ENCODE measurements at places on chromosomes 3 and 15. TPM values are rescaled to one million over a fixed set of nuclear protein-coding genes. Genes with fewer than 3 reads are reported as not detected.
A peak's percentile ranks its signal among the peaks of the same experiment; 100 is the strongest.

GRCh38 chr3:59862686-59863085 lies 812.9 kb upstream of the CFAP20DC start:
- H3K36me3 ChIP-seq, result no peaks in the 10 kb centered on the region
- H3K27ac ChIP-seq, result no peak overlapping the region
- DNase-seq, result no peak
- H3K4me1 ChIP-seq, result no peaks in the 10 kb centered on the region
- H3K27me3 ChIP-seq, result no peaks in the 10 kb centered on the region

DNA sequence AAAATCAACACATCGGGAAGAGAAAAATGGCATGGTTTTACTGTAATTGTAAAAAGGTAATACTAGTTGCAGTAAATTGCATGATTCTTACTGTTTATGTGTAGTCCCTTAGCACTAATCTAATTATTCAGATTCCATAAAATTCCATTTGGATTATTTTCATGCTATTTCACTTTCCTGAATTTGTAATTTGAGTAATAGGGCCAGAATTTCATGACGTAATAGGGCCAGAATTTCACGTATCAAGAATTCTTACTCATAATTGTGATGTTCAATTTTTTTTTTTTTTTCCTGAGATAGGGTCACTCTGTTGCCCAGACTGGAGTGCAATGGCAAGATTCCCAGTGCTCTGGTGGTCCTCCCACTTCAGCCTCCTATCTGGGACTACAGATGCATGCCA lies 2.9 kb upstream of the U2SURP start:
- H3K27ac ChIP-seq, result no peak overlapping the region
- no peak overlapping the region for H3K4me3 ChIP-seq
- DNase-seq, result no peak

DNA sequence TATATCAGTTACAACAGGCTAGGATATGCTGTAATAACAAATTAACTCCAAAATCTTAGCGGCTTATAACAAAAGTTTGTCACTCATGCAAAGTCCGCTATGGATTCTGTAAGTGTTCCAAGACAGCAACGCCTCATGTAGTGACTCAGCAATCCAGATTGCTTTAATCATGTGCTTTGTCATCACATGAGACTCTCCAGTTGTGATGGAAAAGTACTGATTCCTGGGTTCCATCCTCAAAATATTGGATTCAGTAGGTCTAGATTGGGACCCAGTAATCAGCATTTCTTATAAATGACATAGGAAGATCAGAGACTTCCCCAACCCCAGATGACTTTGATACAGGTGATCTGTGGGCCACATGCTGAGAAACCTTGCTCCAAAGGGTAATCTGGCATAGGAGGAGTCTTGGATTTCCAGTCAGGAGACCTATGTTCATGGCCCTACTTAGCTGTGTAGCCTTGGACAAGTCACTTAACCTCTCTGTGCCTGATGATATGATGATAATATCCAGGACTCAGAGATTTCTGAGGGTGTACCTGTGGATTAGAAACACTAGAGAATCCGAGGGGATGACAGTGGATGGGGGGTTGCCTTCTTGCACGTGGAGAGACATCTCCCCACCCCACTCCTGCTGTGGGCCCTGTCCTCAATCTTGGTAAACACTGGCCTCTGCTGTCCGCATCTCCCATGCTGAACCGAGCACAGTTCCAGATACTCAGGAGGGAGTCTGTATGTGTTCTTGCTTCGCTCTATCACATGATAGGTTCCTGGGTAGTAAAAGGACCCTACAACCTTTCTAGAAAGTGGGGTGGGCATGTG lies 65.5 kb downstream of the CORO2B start:
- H3K4me1 ChIP-seq, result peaks cover 15% of the 10 kb centered on the region
- H3K36me3 ChIP-seq, result no peaks in the 10 kb centered on the region
- H3K27me3 ChIP-seq, result no peaks in the 10 kb centered on the region
- no peak overlapping the region for H3K4me3 ChIP-seq
- no peak overlapping the region for H3K27ac ChIP-seq

DNA sequence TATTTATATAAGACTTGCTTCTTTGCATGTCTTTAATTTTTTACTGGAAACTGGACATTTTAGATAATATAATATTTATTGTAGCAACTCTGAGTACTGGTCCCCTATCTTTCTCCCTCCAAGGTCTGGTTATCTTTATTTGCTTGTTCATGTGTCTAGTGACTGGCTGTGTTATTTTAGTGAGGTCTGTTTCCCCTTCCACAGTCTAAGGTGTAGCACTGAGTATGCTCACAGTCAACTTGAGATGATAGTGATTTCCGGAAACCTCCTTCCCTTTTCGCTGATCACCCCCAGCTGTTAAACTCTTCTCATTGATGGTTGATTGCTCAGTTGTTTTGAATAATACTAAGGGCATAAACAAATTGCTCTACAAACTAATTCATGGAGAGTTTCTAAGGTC lies 37.0 kb downstream of the PCNP start:
- no peak for DNase-seq
- no peaks in the 10 kb centered on the region for H3K36me3 ChIP-seq
- H3K27ac ChIP-seq, result no peak overlapping the region

GRCh38 chr3:155934230-155934629 lies 63.8 kb downstream of the GMPS start:
- H3K27ac ChIP-seq, result no peak overlapping the region
- no peaks in the 10 kb centered on the region for H3K4me1 ChIP-seq
- DNase-seq, result no peak
- H3K36me3 ChIP-seq, result peaks cover 58% of the 10 kb centered on the region
- H3K27me3 ChIP-seq, result no peaks in the 10 kb centered on the region
- no peak overlapping the region for H3K4me3 ChIP-seq

DNA sequence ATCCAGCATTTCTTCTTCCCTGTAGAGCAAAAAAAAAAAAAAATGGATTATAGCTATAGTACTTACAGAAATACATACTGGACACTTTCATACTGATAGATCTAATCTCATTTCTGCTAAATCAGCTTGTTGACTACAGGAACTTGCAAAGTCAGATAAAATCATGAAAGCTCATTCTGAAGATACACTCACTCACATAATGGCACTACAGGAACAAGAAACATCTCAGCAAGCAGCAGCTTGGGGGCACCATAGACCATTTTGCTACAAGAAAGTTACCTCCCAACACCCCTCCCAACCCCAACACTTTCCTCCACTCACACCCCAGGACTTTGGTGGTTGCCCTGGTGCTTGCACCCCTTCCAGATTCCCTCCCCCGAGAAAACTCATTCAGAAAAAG lies 4.6 kb downstream of the MYH15 start:
- H3K27me3 ChIP-seq, result no peaks in the 10 kb centered on the region
- no peak overlapping the region for H3K4me3 ChIP-seq
- no peaks in the 10 kb centered on the region for H3K36me3 ChIP-seq
- DNase-seq, result no peak
- peaks cover 9% of the 10 kb centered on the region for H3K4me1 ChIP-seq
- no peak overlapping the region for H3K27ac ChIP-seq

GRCh38 chr15:64502151-64502550 lies 41.8 kb downstream of the ZNF609 start:
- H3K4me3 ChIP-seq, result no peak overlapping the region
- peaks cover 29% of the 10 kb centered on the region for H3K36me3 ChIP-seq
- peak overlapping the region; percentile 75 for H3K27ac ChIP-seq
- peaks cover 75% of the 10 kb centered on the region for H3K4me1 ChIP-seq
- H3K27me3 ChIP-seq, result no peaks in the 10 kb centered on the region
- DNase-seq, result no peak

DNA sequence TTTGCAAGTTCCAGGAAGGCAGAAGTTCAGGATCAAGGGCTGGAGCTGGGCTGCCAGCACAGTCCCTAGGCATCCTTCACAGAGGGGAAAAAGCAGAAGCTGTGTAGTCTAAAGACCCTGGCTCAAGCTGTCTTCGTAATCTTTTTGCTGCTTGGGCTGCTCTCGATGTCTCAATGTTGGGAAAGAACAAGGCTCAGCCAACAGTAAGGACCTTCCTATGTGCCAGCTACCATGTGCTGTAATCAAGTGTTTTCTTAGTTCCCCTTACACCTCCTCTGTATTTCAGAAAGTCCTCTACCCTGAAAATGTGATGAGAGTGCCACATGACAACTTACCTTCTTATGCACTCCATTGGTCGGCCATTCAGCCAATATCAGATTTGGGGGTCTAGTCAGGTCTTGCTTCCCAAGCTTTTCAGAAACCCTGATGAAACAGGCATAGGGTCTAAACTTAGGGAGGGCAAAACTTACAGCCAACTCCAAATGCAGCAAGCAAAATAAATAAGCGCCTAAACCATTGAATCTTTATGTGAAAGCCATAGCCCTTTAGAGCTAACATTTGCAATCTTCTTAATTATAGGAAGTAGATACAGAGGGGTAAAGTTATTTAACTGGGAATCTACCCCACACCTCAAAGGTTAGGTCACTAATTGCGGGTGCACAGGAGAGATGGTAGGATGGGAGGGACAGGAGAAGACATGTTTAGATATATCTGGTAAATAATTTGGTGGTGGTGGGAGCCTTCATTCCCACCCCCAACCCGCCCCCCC lies 1.2 kb upstream of the EDEM1 start:
- H3K4me3 ChIP-seq, result peak overlapping the region; percentile 90
- peaks cover 26% of the 10 kb centered on the region for H3K36me3 ChIP-seq
- no peaks in the 10 kb centered on the region for H3K27me3 ChIP-seq
- peaks cover 46% of the 10 kb centered on the region for H3K4me1 ChIP-seq
- peak overlapping the region; percentile 85 for H3K27ac ChIP-seq

GRCh38 chr3:132445817-132446216 lies 28.5 kb downstream of the DNAJC13 start:
- no peak overlapping the region for H3K4me3 ChIP-seq
- H3K36me3 ChIP-seq, result no peaks in the 10 kb centered on the region
- no peaks in the 10 kb centered on the region for H3K27me3 ChIP-seq
- no peak overlapping the region for H3K27ac ChIP-seq

DNA sequence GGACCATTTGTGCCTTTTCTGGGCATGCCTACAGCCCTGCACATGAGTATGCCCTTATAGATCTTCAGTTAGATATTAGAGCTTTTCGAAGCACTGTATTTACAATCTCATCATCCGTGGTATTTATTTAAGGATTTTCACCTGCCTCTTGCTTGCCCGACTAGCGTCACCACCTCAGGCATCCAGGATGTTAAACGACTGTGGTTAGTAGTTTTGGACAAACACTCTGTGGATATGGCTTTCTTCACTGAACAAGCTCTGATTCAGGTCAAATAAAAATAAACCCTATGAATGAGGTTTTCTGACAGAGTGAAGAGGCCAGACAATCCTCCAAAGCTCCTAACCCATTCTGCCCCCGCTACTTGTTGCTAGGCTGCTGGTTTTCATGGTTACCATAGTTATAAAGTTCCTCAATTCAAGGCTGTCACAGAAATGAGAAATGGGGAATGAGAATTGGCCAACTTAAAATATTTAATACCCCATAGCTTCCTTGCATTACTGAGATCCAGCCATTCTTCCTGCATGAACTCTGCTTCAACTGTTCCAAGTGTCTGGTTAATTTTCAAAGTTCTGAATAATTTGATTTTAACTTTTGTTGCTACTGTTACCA lies 440.1 kb downstream of the GABRG3 start:
- H3K4me3 ChIP-seq, result no peak overlapping the region
- H3K4me1 ChIP-seq, result no peaks in the 10 kb centered on the region
- no peak for DNase-seq
- no peak overlapping the region for H3K27ac ChIP-seq

DNA sequence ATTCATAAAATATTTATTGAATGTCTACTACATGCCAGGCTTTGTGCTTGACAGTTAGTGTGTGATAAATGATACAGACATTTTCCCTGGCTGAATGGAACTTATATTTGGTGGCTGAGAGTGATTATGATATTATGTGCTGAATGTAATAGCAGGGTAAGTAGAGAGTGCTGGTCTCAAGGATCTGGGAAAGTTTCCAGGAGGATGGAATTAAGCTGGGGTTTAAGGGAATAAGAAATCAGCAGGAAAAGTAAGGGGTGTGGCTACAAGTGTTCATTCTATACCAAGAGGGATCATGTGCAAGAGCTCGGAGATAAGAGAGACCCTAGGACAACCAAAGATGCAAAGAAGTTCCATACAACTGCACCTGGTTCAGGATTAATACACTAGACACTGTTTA lies 500.1 kb upstream of the CFAP20DC start:
- H3K4me3 ChIP-seq, result no peak overlapping the region
- H3K36me3 ChIP-seq, result no peaks in the 10 kb centered on the region
- H3K4me1 ChIP-seq, result peaks cover 7% of the 10 kb centered on the region
- no peak overlapping the region for H3K27ac ChIP-seq
- DNase-seq, result no peak

DNA sequence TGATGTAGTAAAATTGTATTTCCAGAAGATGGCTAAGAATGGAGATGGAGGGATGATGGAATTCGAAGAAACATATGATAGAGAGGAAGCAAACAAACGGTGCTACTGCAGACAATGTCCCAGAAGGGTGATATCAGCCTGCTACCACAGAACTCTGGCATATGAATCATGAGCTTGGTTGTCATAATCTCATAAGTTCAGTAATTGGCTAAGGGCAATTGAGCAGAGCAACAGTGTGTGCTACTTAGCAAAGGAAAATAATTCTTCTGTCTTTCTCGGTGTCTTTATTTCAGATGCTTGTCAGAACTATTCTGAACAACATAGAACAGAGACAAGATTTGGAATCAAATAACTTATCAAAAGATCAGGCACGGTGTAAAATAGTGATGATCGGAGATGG lies 407.3 kb downstream of the GBE1 start:
- no peak overlapping the region for H3K27ac ChIP-seq
- no peak for DNase-seq
- no peaks in the 10 kb centered on the region for H3K36me3 ChIP-seq
- H3K4me1 ChIP-seq, result no peaks in the 10 kb centered on the region
- H3K27me3 ChIP-seq, result no peaks in the 10 kb centered on the region
- no peak overlapping the region for H3K4me3 ChIP-seq

DNA sequence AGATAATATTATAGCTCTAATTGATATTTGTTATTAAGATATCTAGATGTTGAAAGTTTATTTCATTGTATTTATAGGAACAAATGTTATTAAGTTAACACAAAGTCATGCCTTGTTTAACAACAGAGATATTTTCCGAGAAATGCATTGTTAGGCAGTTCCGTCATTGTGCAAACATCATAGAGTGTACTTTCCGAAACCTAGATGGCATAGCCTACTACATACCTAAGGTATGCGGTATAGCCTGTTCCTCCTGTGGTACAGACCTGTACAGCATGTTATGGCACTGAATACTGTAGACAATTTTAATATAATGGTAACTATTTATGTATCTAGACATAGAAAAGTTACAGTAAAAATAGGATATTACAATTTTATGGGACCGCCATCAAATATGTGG lies 114.3 kb downstream of the NAALADL2 start:
- H3K4me3 ChIP-seq, result no peak overlapping the region
- no peaks in the 10 kb centered on the region for H3K36me3 ChIP-seq
- no peaks in the 10 kb centered on the region for H3K4me1 ChIP-seq
- no peak for DNase-seq
- no peak overlapping the region for H3K27ac ChIP-seq
- H3K27me3 ChIP-seq, result no peaks in the 10 kb centered on the region

The SHF gene
- total RNA-seq, result 7.3 TPM

The ULK3 gene
- 24.5 TPM for total RNA-seq

The ALS2CL gene
- 11.7 TPM for total RNA-seq

The RPL29 gene
- 1,112 TPM for total RNA-seq

Measured in esophagus muscularis mucosa (tissue), 4 donors.